Large intestine (tissue), 12 donors: ENCODE measurements at places on chromosomes 13 and 19. TPM values are rescaled to one million over a fixed set of nuclear protein-coding genes. Genes with fewer than 3 reads are reported as not detected.

GRCh38 chr13:54989418-54989817 lies 1960.8 kb downstream of the OLFM4 start:
- no peaks in the 10 kb centered on the region for H3K4me1 ChIP-seq
- no peak for DNase-seq
- no peak overlapping the region for H3K4me3 ChIP-seq
- H3K27me3 ChIP-seq: no peaks in the 10 kb centered on the region

The UPK1A gene
- polyA plus RNA-seq: 0.04 TPM

The ZSCAN4 gene
- polyA plus RNA-seq: 0.25 TPM

The EPSTI1 gene
- polyA plus RNA-seq: 85.1 TPM

DNA sequence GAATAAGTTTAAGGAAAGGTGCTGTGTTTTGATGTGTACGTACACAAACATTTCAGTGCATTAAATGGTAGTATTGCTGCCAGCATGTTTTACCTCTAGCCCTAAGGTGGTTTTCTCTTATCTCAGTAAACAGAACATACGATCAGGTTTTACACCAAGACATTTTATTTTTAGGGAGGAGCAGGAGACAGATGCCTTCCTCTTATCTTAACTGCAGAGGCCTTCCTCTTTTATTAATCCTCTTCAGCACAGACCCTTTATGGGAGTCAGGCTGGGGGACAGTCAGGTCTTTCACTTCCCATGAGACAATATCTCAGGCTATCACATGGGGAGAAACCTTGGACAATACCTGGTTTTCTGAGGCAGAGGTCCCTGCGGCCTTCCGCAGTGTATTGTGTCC lies 14.9 kb upstream of the ZNF611 start:
- no peak overlapping the region for H3K27ac ChIP-seq
- DNase-seq: no peak
- no peaks in the 10 kb centered on the region for H3K36me3 ChIP-seq
- H3K4me1 ChIP-seq: no peaks in the 10 kb centered on the region
